Left kidney (tissue), 8 donors: ENCODE measurements at places on chromosomes 6 and 20. TPM values are rescaled to one million over a fixed set of nuclear protein-coding genes. Genes with fewer than 3 reads are reported as not detected.

GRCh38 chr6:157438611-157439111, 57.7 kb downstream of the ZDHHC14 start:
- DNase-seq: no peak

The MOG gene
- polyA plus RNA-seq: not detected

DNA sequence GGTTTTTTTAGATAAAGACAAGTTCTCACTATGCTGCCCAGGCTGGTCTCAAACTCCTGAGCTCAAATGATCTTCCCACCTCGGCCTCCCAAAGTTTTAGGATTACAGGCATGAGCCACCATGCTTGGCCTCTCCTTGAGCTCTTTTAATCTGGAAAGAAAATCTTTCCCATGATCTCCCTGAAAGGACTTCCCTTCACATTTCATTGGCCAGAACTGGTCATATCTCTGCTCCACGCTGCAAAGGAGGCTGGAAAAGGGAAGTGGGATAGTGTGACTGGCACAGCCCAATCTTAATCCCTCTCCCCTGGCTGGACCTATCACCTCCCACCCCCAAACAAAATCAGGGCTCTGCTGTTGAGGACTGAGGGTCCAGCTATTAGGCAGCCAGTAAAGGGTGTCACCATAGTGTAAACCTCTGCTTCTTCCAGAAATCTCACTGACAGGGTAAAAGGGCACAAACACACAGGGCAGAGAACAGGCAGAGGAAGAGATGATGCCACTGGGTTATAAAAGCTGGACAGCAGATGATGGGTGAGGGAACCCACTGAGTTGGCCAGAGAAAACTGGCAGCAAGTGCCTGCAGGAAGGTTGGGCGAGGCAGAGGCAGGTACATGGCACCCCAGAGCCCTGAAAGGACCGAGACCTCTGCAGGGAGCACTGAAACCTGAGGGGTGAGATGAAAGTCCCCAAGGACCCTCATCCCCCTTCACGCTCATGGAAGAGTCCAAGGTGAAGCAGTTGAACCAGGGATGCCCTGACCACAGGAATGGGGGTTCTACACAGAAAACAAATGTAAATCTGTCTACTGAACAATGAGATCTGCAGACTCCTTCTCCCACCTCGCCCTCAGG, 83.1 kb upstream of the PTPN1 start:
- no peak for DNase-seq

DNA sequence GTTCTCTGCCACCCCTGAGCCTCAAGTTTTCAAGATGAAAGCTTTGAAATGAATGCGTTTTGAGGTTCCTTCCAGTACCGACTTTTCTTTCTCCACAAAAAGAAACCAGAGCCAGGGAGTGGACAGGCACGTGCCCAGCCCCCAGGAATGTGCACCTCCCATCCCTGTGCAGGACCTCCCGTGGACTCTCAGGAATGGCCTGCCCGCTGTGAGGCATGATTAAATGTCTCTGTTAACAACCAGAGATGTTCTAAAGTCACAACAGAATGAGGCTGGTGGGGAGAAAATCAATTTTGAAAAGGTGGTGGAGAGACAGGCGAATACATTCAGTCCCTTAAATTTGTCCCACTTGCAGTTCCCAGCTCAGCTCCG, 1.5 kb downstream of the TGM3 start:
- no peak for DNase-seq

DNA sequence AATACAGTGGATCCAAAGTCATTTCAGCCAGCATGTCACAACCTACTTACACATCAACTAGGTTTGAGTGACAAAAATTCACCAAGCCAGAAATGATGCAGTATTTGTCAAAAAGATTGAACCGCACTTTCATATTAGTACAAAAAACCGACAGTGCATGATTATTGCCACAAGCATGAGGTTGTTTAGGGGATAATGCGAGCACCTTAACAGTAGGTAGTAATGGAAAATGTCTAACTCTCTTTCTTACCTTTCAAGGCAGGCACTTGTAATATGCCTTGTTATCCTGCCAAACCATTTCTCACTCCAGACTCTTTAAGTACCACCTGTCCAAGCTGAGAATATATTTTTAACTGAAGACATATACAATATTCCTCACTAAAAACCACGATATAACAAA, 270.3 kb upstream of the THEMIS start:
- DNase-seq: no peak

- no peak for DNase-seq
These were observed 37.9 kb downstream of the TRAM2 start for GRCh38 chr6:52538901-52539354.

- no peak for DNase-seq
These were observed 240.4 kb downstream of the PRL start for GRCh38 chr6:22056398-22056797.

DNA sequence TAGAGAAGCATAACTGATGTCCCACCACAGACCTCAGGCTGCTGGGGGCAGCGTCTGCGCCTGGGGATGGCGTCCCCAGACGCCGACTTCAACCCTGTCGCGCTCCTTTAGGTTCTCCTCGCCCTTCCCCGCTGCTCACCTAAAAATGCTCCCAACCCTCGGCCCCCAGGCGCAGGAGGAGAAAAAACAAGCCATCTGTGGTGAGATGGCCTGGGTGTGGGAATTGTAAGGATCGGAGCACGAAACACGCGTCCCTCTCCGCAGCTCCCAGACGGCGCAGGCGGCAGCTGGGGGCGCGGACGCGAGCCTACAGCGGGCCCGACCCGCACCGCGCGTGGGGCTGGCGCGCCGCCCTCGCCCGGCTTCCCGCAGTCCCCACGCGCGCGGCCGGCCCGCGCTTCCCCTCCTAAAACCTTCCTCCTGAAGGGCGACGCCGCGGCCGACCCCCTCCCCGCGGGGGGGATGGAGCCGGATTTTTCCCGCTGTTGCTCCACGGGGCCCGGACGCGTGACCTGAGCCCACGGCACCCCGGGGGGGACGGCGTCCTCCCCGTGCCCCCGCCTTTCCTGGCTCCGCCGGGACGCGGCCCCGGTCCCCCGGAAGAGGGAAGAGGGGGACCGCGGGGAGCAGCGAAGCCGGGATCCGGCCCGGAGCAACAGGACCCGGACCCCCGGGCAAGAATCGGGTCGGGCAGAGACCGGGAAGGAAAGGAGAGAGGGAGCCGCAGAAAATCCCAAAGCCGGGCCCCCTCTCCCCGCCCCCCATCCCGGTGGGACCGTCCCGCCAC, 611 bp downstream of the EPB41L2 start:
- DNase-seq: no peak

DNA sequence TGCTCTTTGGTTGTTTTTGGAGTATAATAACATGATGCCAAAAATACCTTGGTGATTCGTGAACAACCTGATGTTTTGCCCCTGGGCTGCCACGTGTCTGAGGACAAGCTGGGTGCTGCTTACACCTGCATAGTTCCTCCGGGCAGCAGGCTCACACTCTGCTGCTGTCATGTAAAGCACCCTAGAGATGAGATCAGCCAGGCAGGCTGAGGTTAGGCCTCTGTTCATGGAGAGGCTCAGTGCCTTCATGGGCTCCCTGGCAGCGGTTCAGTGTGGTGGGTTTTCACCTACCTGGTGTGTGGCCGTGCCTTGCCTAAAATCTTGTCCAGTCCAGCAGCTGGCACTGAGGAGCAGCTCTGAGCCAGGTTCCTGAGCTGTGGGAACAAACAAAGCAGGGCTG, 60.1 kb upstream of the TAGAP start:
- DNase-seq: no peak

- DNase-seq: peak; percentile 13
These were observed 727 bp downstream of the EDEM2 start for GRCh38 chr20:35146299-35146919.
